ENCODE measurements at places on chromosomes 16 and 17.
A peak's percentile ranks its signal among the peaks of the same experiment; 100 is the strongest.

DNA sequence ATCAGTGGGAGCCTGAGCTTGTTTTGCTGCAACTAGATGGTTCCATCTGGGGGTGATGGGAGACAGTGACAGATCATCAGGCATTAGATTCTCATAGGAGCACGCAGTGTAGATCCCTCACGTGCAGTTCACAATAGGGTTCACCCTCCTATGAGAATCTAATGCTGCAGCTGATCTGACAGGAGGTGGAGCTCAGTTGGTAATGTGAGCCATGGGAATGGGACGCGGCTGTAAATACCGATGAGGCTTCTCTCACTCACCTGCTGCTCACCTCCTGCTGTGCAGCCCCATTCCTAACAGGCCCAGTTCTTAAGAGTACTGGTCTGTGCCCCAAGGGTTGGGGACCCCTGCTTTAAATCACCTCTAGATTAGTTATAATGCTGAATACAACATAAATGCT lies 137.5 kb upstream of the PLEKHM1 start:
- DNase-seq: no peak

DNA sequence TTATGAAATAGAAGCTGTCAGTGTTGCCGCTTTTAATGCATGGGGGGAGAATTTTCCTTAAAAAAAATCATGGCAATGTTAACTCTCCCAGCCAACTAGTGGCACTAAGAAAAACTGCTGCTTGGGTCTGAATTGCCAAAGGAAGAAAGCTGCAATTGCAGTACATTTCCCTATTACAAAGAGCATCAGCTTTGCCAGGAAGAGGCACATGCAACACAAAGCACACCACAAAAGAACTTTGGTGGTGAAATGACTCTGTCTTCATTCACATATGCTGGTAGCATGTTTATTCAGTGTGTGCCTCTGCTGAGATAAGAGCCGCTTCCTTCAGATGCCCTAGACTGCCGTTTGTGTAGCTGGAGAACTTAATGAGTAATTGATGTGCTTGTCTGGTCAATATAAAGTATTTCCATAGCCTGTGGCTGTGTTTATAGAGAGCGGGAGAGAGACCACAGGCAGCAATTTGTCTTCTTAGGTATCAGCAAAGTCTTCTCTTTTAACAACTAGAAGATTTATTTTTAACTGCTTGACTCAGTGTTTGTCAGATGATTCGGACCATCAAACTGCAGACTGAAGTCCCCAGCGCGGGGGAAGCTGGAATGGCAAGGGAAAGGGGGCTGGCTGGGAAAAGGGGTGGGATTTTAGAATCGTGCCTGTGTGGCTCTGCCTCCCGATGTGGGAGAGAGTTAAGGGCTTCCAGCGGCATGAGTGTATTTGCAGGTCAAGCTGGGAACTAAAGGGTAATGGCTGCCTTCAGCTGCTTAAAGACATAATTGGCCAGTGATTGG lies 115.1 kb downstream of the MRTFB start:
- no peak for DNase-seq

DNA sequence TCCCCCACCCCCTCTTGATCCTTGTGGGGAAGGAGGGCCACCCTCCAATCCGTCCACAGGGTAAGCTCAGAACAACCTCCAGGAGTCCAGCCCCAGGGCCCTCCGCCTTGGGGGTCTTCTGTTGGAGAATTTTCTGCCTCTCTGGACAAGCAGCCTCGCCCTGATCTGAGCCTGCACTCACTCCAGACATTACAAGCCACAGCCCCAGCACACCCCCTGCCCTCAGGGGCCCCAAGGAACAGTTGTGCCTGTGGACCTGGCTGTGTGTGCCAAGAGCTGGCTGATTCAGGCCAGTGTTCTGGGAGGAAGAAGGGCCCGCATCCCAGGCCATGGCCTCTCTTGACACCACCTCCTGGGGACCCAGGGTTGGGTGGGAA lies 477 bp upstream of the ARHGAP27 start:
- DNase-seq: no peak

- DNase-seq: peak; percentile 29
Measured at GRCh38 chr16:83769397-83770008, 38.3 kb upstream of the HSBP1 start.

- peak; percentile 45 for DNase-seq
Measured at GRCh38 chr17:43905985-43906852, 1.1 kb downstream of the MPP2 start.

DNA sequence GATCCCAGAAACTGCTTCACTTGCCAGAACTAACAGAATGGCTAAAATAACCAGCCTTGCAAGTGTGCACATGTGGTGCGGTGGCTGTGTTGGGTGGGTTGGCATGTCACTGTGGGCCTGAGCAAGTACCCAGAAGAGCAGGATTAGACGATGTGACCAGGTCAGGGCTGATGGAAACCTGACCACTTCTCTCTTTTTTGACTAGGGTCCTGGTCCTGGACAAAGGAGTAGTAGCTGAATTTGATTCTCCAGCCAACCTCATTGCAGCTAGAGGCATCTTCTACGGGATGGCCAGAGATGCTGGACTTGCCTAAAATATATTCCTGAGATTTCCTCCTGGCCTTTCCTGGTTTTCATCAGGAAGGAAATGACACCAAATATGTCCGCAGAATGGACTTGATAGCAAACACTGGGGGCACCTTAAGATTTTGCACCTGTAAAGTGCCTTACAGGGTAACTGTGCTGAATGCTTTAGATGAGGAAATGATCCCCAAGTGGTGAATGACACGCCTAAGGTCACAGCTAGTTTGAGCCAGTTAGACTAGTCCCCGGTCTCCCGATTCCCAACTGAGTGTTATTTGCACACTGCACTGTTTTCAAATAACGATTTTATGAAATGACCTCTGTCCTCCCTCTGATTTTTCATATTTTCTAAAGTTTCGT lies 16.7 kb downstream of the ANKRD40 start:
- no peak for DNase-seq

- no peak for DNase-seq
Measured at GRCh38 chr17:45034599-45034998, 16.8 kb downstream of the DCAKD start.
